ENCODE measurements at places on chromosomes 6 and 20. TPM values are rescaled to one million over a fixed set of nuclear protein-coding genes. Genes with fewer than 3 reads are reported as not detected.

The MICA gene
- total RNA-seq = 27.7 TPM

The TNF gene
- 3.9 TPM for total RNA-seq

The SPTLC3 gene
- 0.04 TPM for total RNA-seq

DNA sequence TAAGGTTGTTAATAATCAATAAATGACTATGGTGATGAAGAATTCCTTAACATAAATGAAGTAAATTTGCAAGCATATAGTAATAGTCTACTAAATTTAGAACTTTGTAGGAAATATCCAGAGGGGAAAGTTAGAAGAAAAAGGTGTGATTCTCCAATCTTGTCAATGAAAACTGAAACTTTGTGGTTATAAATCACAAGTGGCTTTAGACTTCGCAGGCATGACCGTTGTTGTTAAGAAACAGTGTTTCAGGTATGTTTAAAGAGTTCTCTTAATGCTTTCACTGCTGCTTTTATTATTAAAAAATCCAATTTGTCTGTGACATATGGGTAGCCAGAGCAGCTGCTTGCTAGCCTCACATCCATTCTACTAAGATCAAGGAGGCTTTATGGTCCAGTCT, 475.6 kb upstream of the ADGRB3 start:
- no peak for ATAC-seq

DNA sequence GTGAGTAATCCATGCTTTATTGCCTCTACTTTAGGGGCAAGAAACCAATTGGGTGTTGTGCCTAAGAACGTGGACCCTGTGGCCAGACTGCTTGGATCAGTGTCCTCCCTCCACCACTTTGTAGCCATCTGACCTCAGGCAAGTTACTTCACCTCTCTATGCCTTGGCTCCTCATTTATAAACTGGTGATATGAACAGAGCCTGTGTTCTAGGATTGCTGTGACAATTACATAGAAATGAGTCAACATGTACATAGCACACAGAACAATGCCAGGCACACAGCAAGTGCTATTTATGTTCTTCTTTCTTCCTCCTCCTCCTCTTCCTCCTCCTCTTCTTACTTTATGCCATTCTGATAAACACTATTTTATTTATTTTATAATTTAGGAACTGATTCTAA, 339.4 kb downstream of the CD83 start:
- no peak for ATAC-seq

DNA sequence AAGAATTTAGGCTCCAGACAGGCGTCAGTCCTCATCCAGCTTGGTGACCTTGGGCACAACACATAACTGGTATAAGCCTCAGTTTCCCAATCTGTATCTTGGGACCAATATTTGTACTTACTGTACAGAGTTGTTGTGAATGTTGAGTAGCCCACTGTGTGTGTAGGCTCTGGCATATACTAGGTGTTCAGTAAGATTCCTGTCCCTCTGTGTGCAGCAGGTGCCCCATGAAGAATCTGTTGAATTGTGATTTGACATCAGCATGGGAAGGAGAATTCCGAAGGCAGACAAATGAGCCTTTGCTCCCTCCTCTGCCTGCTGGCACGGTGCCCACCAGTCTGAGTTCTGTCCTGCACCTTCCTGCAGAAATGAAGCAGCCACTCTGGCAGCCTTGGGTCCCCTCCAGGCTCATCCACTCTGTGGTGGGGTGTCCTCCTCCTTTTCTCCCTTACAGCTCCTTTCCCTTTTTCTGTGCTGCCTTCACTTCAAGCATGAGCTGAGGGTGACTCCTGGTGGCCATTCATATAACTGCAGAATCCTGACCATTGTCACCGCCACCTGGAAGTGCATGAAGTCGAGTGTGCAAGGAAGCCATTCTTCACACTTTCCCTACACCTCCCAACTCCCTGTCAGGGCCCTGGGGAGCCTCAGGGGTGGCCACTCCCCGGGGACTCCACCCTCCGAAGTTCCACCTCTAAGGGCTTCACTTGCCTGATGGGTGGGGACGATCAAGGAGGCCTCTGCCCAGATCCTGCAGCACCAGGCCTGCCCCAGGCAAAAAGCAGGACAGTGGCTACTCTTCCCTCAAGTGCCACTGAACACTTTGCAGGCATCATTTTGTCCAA, 48.2 kb downstream of the MRPL14 start:
- peak; percentile 38 for ATAC-seq

DNA sequence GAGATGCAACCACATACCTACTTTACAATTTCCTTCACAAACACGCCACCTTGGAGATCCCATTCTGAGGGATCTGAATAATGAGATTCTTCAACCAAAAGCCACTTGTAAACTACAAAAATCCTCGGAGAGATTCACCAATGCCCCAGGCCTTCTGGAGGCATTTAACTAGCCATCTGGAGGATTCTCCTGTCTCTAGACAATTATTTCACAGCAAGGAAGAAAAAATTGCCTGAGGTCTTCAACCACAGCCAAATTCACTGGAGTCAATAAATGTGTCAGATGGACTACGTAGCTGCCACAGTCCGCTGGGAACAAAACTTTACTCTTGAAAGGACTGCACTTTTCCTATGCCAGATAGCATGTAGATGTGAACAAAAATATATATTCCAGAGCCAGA, 19.0 kb upstream of the DCDC2 start:
- ATAC-seq = no peak

All from motor neuron (in vitro differentiated cells).